ENCODE measurements at places on chromosomes 5 and 9.

- peak; percentile 50 for DNase-seq
These were observed 1.8 kb downstream of the PDLIM4 start for GRCh38 chr5:132259069-132259851.

GRCh38 chr5:172383191-172383802 is 71.0 kb downstream of the SH3PXD2B start:
- no peak for DNase-seq

GRCh38 chr5:90558344-90559192 is at the start of gene ADGRV1:
Gene ADGRV1, plus strand, starts transcription at chr5:90558797. Its CDS starts 99 bp downstream, at chr5:90558896.
- peak; percentile 78 for DNase-seq

DNA sequence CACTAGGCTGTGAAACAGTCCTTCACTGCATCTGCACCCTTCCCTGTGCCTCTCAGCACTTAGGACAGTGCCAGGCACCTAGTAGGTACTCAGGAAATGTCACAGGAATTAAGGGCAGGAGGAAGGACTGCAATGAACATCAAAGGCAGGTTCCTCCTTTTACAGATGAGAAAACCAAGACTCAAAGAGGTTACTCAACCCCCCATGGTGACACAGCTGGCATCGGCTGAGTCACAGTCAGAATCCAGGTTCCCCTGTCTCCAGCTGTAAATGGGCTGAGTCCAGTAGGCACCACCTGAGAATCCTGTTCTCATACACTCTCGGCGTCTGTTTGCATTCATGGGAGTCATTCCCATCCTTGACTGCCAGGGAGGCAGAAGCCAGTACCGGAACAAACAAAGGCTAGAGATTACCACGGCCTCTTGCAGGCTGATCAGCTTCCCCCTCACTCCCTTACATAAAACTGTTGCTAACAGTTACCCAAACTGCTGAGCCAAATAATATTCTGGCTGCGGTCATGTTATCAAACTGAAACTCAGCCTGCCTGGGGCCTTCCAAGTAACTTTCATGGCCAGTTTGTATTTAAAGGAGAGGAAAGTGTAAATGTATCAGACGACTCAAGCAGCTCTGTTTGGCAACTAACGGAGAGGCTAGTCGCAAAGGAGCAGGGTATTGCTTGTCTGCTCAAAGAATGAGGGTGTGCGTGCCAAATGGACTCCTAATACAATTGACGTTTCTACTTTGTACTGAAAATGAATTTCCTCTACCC is 201.7 kb downstream of the PAPPA start:
- DNase-seq, result no peak

- no peak for DNase-seq
These were observed at the start of gene PCDHA11 for GRCh38 chr5:140868721-140869554. Gene PCDHA11, plus strand, starts transcription at chr5:140868957. Its CDS starts 147 bp downstream, at chr5:140869104.

GRCh38 chr9:2157277-2158110 is 142.3 kb downstream of the SMARCA2 start:
- DNase-seq, result peak; percentile 34

DNA sequence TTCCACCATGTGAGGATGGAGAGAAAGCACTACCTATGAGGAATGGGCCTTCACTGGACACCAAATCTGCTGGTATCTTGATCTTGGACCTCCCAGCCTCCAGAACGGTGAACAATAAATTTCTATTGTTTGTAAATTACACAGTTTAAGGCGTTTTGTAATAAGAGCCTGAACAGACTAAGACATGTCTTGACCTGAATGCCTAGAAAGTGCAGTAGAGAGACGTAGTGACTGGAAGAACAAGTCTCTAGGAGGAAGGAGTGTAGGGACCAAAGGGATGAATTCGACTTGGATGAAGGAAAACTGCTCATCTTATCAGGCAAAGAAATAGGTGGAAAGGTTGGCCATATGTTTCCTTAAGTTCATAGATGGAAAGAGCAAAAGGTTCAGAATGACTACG is 309.8 kb upstream of the RGMB start:
- DNase-seq, result no peak

- no peak for DNase-seq
These were observed 2.0 kb downstream of the CTNNA1 start for GRCh38 chr5:138755084-138755748.

GRCh38 chr9:15220658-15221318 is 86.2 kb downstream of the TTC39B start:
- no peak for DNase-seq

DNA sequence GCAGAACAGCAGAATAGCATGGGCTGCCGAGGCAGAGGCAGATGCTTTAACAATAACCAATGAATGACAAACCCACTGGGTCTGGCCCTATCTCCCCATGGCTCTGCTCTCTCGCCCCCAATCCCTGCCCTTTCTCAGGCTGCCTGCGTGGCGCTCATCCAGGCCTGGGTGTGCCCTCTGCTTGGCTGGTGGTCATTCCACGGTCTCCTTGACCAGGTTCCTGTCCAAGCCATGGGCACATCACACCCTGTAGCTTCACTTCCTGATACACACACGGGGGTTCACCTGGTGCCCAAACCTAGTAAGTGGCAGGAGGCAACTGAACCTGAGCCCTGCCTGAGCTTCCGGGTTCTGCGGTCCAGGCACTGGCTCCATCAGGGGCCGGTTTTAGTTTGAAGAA is 87.6 kb downstream of the DAP start:
- DNase-seq, result no peak

DNA sequence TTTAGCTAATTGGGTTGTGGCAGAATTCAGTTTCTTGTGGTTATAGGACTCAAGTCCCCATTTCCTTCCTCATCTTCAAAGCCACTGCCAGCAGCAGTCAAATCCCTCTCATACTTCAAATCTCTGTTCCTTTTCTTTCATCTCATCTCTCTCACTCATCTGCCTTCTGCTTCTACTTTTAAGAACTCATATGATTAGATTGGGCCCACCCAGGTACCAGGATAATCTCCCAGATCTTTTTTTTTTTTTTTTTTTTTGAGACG is 8.0 kb upstream of the REEP5 start:
- DNase-seq, result no peak

GRCh38 chr9:19074836-19075235 is 25.6 kb downstream of the RRAGA start:
- no peak for DNase-seq

DNA sequence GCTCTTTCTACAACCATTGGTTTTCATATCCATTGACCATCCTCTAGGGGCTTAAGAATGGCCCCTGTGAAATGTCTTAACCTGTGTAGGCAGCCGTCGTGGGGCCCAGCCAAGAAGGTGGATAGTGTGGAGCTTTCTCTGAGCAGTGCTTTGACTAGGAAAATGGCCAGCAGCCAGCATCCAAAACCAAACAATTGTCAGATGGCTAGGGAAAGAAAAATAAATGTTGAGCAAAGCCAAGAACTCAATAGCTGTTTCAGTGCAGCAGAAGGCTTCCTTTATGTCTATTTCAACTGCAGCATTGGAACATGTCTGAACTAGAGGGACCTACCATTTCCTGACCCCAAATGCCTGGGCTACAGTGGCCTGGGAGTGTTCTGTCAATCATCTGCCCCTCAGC is 374.9 kb downstream of the TLE4 start:
- no peak for DNase-seq

DNA sequence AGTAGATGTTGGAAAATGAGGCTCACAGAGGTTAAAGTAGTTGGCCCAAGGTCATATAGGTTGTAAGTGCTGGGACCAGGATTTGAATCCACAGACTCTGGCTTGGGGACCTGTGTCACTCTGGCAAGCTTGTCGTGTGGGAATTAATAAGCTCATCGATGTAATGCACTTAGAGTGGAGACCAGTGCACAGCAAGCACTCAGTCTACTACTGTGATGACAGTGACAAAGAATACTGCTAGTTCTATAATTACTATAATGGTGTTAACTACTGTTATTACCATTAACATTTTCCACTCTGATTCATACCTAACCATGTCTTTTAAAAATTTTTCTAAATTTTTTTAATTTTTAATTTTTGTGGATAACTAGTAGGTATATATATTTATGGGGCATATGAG is 12.8 kb downstream of the PAM start:
- DNase-seq, result no peak

DNA sequence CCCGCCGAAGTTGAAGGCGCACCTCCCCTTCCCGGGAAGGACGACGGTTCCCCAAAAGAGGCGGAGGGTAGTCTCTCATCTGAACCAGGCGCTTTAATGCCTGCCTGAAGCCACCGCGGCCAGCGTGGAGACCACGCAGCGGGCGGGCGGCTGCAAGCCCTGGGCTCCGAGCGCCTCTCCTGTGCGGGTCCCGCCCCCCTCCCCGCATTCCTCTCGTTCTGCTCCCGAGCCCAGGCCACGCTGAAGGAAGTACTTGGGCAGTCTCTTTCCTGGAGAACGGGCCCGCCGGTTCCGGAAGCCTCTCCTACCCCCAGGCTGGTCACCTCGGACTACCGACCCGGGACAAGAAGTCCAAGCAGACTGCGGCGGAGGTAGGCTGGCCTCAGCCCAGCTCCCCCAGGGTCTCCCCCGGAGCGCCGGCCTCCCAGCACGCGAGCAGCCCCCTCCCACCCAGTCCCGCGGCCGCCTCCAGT is 571 bp downstream of the PPIC start:
- no peak for DNase-seq

- no peak for DNase-seq
These were observed 34.8 kb upstream of the DENND1A start for GRCh38 chr9:123964761-123965160.

DNA sequence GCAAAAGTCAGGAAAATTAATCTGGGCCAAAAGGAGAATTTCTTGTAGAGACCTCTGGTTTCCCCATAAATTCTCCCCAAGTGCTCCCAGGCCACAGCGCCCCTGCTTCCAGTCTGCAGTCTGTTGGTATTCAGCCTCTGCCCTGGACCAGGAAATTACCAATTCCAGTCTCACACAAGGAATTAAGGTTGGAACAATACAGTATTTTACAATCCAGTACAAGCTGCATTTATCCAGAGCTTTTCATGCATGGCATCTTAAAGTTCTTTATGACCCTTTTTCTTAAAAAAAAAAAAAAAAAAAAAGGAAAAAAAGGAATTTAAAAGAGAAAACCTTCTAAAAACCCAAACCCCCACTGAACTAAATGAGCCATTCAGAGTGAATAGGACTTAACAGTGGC is 139.6 kb upstream of the RANBP3L start:
- DNase-seq, result peak; percentile 32

GRCh38 chr5:62168506-62169281 is 137.3 kb upstream of the KIF2A start:
- DNase-seq, result no peak

DNA sequence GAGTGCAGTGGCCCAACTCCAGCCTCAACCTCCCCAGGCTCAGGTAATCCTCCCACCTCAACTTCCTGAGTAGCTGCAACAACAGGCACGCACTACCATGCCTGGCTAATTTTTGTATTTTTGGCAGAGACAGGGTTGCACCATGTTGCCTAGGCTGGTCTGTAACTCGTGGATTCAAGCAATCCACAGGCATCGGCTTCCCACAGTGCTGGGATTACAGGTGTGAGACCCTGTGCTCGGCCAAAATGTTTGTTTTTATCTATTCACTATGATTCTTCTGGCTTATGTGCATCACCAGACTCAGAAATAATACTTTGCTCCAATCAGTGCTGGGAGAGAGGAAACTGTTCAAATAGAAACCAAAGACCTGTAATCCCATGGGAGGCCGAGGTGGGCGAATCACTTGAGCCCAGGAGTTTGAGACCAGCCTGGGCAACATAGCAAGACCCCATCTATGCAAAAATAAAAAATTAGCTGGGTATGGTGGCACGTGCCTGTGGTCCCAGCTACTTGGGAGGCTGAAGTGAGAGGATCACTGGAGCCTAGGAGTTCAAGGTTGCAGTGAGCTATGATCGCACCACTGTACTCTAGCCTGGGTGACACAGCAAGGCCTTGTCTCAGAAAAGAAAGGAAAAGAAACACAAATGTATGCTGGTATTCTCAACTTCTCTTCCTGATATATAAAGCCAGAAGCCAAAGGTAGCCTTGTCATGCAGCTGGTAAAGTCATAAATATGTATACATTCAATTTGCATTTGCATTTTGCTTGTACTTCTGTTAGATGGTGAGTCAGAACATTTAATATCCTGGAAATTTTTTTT is 4.5 kb downstream of the PIP5K1B start:
- DNase-seq, result no peak

GRCh38 chr5:5341531-5342292 is 80.8 kb upstream of the ICE1 start:
- DNase-seq, result no peak

GRCh38 chr5:154351141-154351540 is 94.7 kb upstream of the SAP30L start:
- no peak for DNase-seq

DNA sequence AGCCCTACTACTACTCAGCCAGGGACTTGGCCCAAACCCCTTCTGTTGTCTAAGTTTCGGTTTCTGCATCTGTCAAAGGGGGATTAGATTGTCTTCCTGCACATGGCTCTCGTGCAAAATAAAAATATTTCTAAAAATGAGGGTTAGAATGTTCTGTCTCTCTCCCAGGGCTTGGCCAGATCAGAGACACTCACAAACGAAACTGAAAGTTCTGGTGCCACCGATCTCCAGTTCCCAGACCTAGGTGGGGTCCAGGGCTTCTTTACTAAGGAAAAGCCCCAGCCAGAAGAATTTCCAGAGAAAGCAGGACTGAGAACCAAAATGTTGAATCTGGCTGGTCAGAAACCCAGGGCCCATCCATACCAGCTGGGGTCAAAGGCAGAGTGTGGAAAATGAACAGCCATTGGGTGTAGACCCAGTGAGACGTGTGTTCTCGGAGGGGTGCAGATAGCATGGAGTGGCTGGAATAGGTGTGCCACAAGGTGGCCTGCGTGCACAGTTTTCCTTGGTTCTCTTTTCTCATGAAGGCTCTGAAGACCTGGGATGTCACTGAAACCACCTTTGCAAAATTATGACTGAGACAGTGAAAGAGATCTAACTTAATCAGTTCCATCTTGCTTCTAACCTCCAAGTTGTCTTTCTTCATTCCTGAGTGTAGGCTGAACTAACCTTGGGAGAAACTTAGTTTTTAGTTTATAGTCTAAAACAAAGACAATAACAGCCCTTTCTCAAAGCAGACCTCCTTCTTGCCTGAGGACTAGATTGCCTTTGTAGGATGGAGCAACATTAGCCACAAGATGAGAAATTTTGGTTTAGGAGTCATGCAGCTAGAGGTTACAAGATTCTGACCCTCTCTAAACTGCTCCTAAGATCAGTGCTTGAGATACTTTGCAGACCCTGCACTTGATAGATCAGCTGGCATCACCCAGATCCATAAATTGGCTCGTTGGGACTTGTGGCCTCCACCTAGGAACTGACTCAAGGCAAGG is 2.3 kb upstream of the SLC23A1 start:
- no peak for DNase-seq
